PC-3 (cell line): ENCODE measurements at places on chromosomes 2 and 18. TPM values are rescaled to one million over a fixed set of nuclear protein-coding genes. Genes with fewer than 3 reads are reported as not detected.

GRCh38 chr2:74764429-74765272, 69.3 kb upstream of the HK2 start:
- H3K27ac ChIP-seq = no peak overlapping the region
- DNase-seq = no peak
- H3K4me3 ChIP-seq = no peak overlapping the region
- H3K36me3 ChIP-seq = peaks cover 2% of the 10 kb centered on the region; the same call in 1 of the 2 replicates
- peaks cover 18% of the 10 kb centered on the region for H3K4me1 ChIP-seq
- H3K27me3 ChIP-seq = no peaks in the 10 kb centered on the region

DNA sequence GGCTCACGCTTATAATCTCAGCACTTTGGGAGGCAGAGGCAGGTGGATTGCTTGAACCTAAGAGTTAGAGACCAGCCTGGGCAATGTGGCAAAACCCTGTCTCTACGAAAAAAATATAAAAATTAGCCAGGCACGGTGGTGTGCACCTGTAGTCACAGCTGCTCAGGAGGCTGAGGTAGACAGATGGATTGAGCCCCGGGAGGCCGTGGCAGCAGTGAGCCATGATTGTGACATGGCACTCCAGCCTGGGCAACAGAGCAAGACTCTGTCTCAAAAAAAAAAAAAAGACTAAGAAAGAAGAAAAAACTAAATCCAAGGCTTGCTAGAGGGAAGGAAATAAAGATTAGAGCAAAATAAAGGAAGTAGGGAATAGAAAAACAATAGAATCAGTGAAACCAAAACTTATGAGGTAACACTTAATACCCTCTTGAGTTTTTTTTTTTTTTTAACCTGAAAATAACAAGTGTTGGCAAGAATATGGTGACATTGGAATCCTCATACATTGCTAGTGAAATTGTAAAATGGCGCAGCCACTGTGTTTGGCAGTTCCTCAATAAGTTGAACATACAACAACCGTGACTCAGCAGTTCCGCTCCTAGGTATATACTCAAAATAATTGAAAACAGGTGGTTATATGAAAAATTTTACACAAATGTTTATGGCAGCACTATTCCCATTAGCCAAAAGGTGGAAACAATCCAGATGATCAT, 85.2 kb downstream of the EML4 start:
- H3K4me1 ChIP-seq = no peaks in the 10 kb centered on the region
- H3K4me3 ChIP-seq = no peak overlapping the region
- H3K27me3 ChIP-seq = no peaks in the 10 kb centered on the region
- H3K36me3 ChIP-seq = no peaks in the 10 kb centered on the region
- no peak overlapping the region for H3K27ac ChIP-seq

DNA sequence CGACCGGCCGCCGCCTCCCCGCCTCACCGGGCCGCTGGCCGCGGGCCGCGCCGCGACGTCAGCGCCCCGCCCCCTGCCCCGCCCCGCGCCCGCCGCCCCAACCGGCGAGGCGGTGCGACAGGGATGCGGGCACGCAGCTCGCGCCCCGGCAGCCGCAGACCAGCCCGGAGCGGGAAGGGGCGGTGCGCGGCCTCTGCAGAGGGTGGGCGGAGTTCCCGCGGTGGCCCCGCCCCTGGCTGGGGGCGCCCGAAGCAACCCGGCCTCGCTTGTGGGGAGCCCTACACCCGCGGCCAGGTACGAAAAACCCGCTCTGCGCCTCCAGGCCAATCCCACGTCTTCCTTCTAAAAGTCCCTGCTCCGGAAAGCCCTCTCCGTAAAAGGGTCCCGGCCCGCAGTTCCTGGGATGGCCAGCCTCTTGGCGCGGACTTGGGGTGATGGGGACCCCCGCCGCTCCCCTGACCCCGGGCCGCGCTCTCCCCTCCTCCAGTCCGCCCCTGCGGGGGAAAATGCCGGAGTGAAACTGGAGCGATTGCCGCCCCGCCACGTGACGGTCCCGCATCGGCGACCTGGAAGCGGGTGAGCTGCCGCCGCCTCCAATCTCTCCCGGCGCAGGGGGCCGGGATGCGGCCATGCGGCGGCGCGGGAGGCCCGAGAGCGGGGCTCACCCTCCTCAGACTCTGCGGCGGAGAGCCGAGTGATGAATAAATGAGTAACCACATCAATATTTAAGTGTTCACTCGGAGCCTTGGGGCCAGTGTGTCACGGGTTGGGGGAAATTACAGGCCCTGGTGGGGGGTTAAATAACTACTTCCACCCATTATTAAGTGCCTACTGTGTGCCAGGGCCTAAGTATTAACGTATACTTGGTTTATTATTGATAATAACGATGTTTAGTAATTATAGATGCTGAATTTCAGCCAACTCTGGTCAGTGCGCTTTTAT, at the start of gene RAB11FIP5:
Gene RAB11FIP5 (minus strand): TSS at position 36 of the 942 bp plus-strand sequence. CDS start 171 bp downstream, outside the sequence.
- peaks cover 18% of the 10 kb centered on the region for H3K4me1 ChIP-seq
- DNase-seq = peak; percentile 84
- peak within 1 kb of the TSS; percentile 82 for H3K27ac ChIP-seq
- H3K4me3 ChIP-seq = peak within 1 kb of the TSS; percentile 87
- H3K27me3 ChIP-seq = no peaks in the 10 kb centered on the region

- no peaks in the 10 kb centered on the region for H3K36me3 ChIP-seq
- peaks cover 10% of the 10 kb centered on the region; the same call in 1 of the 2 replicates for H3K4me1 ChIP-seq
- no peak overlapping the region for H3K4me3 ChIP-seq
- H3K27me3 ChIP-seq = no peaks in the 10 kb centered on the region
These were observed 7.7 kb downstream of the L3MBTL4 start for GRCh38 chr18:6406910-6407470.

DNA sequence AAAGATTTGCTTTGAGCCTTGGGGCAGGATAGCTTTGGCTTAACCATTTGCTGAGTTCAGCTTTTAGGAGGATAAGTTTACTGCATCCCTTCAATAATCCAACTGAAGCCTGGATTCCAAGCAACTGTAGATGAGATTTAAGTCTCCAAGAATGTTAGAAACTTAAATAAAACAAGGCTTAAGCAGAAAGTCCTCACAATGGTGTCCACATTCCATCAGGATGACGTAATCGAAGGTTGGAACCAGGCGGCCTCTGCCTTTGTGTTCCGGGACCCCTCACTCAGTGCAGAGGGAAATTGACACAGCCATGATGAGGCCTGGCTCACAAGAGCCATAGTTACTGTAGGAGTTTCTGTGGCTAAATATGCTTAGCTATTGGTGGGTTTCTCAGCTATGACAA, 260.4 kb downstream of the LPIN1 start:
- no peak overlapping the region for H3K4me3 ChIP-seq
- H3K27me3 ChIP-seq = no peaks in the 10 kb centered on the region
- H3K36me3 ChIP-seq = no peaks in the 10 kb centered on the region
- H3K27ac ChIP-seq = no peak overlapping the region
- H3K4me1 ChIP-seq = peaks cover 32% of the 10 kb centered on the region

GRCh38 chr18:79935098-79935480, 16.4 kb downstream of the SLC66A2 start:
- no peak overlapping the region for H3K4me3 ChIP-seq
- H3K4me1 ChIP-seq = no peaks in the 10 kb centered on the region
- no peak for DNase-seq
- no peaks in the 10 kb centered on the region for H3K27me3 ChIP-seq
- no peak overlapping the region for H3K27ac ChIP-seq

DNA sequence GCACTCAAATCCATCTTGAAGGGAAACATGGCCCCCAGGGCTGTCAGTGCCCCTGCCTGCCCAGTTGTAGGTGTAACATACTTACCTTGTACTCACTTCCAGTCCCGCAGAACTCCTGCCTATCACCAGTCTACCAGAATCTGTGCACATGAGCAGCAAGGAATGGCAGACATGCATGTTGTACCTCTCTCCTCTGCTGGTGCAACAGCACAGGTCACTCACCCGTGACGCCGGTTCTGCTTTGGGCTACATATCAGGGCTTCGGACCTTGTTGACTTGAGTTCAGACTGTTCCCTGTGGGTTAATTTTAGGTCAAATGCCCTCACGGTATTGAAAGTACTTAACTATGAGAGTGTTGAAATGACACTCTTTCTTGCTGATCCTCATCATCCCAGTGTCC, 215.7 kb downstream of the TPGS2 start:
- H3K27me3 ChIP-seq = no peaks in the 10 kb centered on the region
- H3K4me1 ChIP-seq = no peaks in the 10 kb centered on the region
- H3K4me3 ChIP-seq = no peak overlapping the region
- no peaks in the 10 kb centered on the region for H3K36me3 ChIP-seq
- H3K27ac ChIP-seq = no peak overlapping the region

DNA sequence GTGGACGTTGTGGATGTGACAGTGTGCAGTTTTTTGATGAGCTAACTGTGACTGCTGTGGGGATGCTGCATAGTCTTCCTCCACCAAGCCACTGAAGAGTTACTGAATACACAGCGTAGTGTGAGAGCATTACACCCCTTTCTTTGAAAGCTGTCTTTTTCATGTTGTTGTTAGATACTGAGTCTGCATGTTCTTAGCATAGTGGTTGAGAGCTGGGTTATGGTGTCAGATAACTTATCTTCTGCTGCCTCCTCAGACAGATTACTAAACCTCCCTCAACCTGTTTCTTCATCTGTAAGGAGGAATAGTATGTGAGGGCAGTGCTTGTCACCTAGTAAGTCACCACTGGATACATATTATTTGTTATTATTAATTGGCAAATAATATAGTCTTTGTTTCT, 63.2 kb downstream of the CEP192 start:
- peaks cover 61% of the 10 kb centered on the region for H3K36me3 ChIP-seq
- H3K27ac ChIP-seq = no peak overlapping the region
- no peak overlapping the region for H3K4me3 ChIP-seq
- DNase-seq = no peak

- DNase-seq = peak; percentile 5
- no peaks in the 10 kb centered on the region for H3K36me3 ChIP-seq
- no peaks in the 10 kb centered on the region for H3K4me1 ChIP-seq
- H3K27me3 ChIP-seq = peaks cover 10% of the 10 kb centered on the region; the same call in 1 of the 2 replicates
- no peak overlapping the region for H3K4me3 ChIP-seq
- no peak overlapping the region for H3K27ac ChIP-seq
These were observed 355.8 kb downstream of the ARL6IP6 start for GRCh38 chr2:153074207-153074606.

DNA sequence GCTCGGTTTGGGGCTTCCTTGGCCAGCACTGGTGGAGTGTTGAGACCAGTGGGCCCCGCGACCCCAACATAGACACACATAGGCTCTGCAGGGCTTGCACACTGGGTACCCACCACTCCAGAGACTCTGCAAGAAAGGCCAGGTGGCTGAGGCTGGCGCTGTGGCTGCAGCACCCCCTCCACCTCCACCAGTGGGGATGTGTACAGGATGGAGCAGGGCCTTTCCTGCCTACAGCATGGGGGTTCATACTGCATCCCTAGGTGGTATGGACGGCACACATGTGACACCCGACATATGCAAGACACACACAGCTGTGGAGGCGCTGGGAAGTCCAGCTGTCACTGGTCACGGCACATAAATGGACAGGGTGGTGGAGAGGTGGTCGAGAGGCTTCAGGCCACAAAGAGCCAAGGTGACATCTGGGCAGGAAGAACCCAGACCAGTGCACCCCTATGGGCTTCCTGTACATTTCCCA, 1.3 kb downstream of the RNPEPL1 start:
- H3K4me1 ChIP-seq = peaks cover 40% of the 10 kb centered on the region
- H3K27me3 ChIP-seq = no peaks in the 10 kb centered on the region
- no peak for DNase-seq
- no peaks in the 10 kb centered on the region for H3K36me3 ChIP-seq

DNA sequence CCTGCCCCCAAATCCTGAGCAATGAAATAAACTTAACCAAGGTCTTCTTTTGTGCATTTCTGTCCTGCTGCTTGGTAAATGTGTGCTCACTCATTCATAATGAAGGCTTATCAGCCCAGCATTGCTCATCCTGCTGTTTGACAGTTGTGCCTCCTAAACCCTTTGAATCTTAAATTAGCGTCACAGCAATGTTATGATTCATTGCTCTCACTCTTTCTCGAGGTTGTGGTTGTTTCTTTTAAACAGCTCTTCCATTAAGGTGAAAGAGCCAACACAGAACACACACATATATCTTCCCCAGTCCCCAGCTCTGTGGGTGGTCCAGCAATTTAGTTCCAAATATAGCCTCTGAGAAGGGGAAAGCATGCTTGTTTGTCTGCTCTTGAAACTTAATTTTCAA, 84.0 kb downstream of the EVA1A start:
- no peak overlapping the region for H3K4me3 ChIP-seq
- 0 out of 2 replicates have a peak, but pooled peaks cover 6% of the 10 kb centered on the region for H3K4me1 ChIP-seq
- no peak for DNase-seq

- no peak for DNase-seq
- H3K4me3 ChIP-seq = no peak overlapping the region
- peaks cover under 1% of the 10 kb centered on the region; the same call in 1 of the 2 replicates for H3K36me3 ChIP-seq
- H3K27ac ChIP-seq = no peak overlapping the region
- peaks cover 6% of the 10 kb centered on the region for H3K4me1 ChIP-seq
These were observed 511.8 kb upstream of the RAB12 start for GRCh38 chr18:8097399-8097798.

GRCh38 chr2:19505199-19506136, 147.0 kb upstream of the OSR1 start:
- peak; percentile 14 for DNase-seq
- H3K4me3 ChIP-seq = no peak overlapping the region
- H3K27ac ChIP-seq = no peak overlapping the region
- H3K27me3 ChIP-seq = no peaks in the 10 kb centered on the region
- H3K36me3 ChIP-seq = no peaks in the 10 kb centered on the region
- peaks cover 18% of the 10 kb centered on the region for H3K4me1 ChIP-seq

DNA sequence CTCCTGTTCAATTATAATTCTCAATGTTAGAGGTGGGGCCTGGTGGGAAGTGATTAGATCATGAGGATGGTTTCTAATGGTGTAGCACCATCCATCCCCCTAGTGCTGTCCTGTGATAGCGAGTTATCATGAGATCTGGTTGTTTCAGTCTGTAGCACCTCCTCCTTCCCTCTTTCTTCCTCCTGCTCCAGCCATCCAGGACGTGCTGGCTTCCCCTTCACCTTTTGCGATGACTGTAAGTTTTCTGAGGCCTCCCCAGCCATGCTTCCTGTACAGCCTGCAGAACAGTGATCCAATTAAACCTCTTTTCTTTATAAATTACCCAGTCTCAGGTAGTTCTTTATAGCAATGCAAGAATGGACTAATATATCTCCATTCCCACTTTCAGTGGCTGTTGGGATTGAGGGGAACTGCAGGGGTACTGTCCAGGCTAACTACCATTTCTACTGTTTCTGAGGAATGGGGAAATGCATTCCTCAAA, 19.2 kb downstream of the SPIRE1 start:
- peaks cover 63% of the 10 kb centered on the region for H3K4me1 ChIP-seq
- no peaks in the 10 kb centered on the region for H3K36me3 ChIP-seq
- H3K4me3 ChIP-seq = no peak overlapping the region
- DNase-seq = no peak

GRCh38 chr2:74297391-74297790, 45.8 kb downstream of the SLC4A5 start:
- no peaks in the 10 kb centered on the region for H3K27me3 ChIP-seq
- no peaks in the 10 kb centered on the region for H3K36me3 ChIP-seq
- no peaks in the 10 kb centered on the region for H3K4me1 ChIP-seq

The STARD6 gene
- not detected in 2 replicates for total RNA-seq

The FOSL2 gene
- 34.2 and 46.8 TPM in 2 replicates for total RNA-seq

The PIGN gene
- 20.3 and 22.7 TPM in 2 replicates for total RNA-seq

The ARPC2 gene
- 210 and 213 TPM in 2 replicates for total RNA-seq

The CCDC121 gene
- total RNA-seq = 0.87 and 2.7 TPM in 2 replicates

The CNTNAP5 gene
- not detected in 2 replicates for total RNA-seq

The HDHD2 gene
- 6.3 TPM in 2 replicates for total RNA-seq
